Upper lobe of right lung (tissue), 1 donor: ENCODE measurements at places on chromosomes 7 and 10.
A peak's percentile ranks its signal among the peaks of the same experiment; 100 is the strongest.

DNA sequence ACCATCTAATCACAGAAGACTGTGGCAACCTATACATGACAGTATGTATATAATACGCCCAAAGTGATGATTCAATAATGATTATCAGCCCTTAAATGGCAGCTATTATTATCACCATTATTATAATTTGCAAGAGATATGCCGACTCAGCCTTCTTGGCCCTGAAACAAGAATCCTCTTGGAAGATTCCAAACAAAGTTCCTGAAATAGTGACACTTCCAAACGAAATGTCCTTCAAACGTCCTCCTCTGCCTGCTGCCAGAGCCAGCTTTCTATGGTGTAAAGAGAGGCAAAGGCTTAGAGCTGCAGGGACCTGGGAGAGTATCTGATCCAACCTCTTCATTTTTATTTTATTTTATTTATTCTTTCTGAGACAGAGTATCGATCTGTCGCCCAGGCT lies 36.0 kb downstream of the NRAP start:
- DNase-seq, result no peak

DNA sequence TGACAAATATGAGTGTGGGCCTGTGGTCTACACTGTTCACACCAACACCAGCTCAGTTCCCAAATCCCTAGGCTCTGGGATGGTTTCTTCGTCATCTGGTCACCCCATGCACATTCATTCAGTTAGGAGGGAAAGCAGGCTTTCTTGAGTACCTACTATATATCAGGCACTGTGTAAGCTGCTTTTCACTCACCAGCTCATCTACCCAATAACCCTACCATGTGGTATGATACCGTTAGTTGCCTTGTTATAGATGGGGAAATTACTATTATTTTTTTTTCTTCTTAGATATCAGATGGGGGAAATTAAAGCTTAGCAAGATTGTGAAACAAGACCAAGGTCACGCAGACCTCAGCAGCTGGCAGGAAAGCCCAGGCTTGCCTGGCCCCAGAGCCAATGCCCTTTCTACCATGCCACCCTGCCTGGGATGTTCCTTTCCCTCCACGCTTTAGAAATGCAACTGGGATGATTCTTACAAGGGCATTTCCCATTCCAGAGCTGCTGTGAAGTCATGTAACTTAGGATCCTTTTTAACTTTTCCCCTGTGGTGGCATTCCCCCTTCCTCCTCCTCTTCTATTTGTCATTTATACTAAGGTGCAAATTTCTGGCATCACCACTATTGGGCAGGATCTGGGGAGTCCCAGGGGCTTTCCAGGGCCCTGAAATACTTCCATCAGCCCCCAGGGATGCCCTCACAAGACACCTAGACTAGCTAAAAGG lies 93.1 kb upstream of the EFCAB10 start:
- DNase-seq, result no peak

DNA sequence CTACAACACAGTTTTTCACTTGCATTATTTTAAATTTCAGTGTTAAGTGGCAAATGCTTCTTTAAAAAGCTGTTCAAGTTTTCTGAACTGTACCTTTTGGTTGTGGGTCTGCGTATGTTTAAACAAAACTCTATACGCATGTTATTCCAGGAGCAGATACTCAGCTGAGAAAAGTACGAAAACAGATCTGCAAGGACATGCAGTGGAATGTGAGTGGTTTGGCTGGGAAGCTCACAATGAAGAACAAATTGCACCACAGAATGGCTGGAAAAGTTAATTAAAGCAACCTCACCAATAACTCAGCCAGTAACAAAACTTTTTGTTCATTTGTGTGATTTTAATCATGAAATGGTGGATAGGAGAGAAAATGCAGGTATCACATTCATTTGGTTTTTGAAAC lies 17.6 kb downstream of the GLI3 start:
- no peak for DNase-seq

DNA sequence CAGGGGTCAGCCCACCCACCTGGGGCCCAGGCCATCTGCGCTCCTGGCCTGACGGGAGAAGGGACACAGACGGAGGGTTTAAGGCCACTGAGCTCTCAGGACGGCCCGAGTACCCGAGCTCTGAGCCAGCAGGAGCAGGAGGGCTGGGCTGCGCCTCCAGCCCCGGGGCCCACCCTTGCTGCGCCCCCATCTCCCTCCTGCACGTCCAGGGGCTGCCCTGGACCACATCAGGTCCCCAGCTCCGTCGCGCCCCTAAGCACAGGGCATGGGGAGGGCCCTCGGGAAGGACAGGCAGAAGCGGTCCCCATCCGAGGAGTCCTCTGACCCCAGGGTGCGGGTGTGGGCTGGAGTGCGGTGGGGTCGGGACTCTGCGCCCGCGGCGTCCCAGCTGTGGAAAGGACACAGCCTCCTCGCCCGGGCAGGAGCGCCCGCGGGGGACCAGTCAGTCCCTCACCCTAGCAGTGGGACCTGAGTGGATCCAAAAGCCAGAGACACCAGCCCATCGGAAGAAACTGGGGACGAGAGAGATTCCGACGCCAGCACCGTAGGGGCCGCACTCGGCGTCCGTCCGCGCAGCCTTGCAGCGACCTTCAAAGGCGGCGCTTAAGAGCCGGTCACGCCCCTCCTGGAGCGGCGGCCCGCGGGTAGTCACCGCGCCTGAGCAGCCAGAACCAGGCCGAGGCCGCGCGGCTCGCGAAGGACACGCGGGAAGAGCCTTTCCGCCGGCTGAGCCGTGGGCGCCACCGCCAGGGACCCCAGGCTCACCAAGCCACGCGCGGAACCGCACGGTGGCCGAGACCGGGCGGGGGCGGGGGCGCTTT lies 15.9 kb downstream of the CAMK2B start:
- DNase-seq, result peak; percentile 75

GRCh38 chr10:94641480-94641879 lies 42.0 kb upstream of the CYP2C18 start:
- no peak for DNase-seq

GRCh38 chr10:130499541-130499940 lies 363.4 kb downstream of the GLRX3 start:
- DNase-seq, result no peak

DNA sequence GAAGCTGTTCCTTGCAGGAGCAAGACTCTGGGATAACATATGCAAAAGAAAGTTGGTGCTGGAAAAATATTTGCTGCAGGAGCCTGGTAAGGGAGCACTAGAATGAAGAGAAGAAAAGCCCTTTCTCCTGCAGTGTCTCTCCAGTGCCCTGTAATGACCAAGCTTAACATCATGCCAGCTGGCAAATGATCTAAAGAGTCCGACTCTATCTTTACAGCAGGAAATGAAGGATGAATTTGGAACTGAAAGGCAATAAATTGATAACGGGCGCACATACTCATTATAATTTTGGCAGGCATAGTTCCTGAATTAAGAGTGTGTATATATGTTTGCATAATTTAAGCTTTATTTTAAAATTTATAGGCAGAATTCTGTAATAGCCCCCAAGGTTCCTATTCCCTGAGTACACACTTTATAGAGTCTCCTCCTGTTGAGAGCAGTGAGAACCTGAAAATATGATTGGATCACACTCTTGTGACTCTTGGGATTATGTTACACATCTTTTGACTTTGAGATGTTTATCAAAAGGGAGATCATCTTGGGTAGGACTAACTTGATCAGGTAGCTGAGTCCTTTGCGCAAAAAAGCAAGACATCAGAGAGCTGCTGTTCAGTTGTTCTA lies 299.0 kb upstream of the MBL2 start:
- DNase-seq, result no peak

- DNase-seq, result no peak
These were observed 159.2 kb upstream of the PITRM1 start for GRCh38 chr10:3331690-3332230.
